ENCODE measurements at places on chromosomes 6 and 20. TPM values are rescaled to one million over a fixed set of nuclear protein-coding genes. Genes with fewer than 3 reads are reported as not detected.

The FOXS1 gene
- not detected for polyA plus RNA-seq

The OPN5 gene
- polyA plus RNA-seq, result 0.44 TPM

The MOXD1 gene
- polyA plus RNA-seq, result 14.7 TPM

The VSTM2L gene
- 22.1 TPM for polyA plus RNA-seq

The PTCRA gene
- polyA plus RNA-seq, result not detected

The KCNQ5 gene
- polyA plus RNA-seq, result 0.10 TPM
